ENCODE measurements at places on chromosomes 13 and 19. TPM values are rescaled to one million over a fixed set of nuclear protein-coding genes. Genes with fewer than 3 reads are reported as not detected.

DNA sequence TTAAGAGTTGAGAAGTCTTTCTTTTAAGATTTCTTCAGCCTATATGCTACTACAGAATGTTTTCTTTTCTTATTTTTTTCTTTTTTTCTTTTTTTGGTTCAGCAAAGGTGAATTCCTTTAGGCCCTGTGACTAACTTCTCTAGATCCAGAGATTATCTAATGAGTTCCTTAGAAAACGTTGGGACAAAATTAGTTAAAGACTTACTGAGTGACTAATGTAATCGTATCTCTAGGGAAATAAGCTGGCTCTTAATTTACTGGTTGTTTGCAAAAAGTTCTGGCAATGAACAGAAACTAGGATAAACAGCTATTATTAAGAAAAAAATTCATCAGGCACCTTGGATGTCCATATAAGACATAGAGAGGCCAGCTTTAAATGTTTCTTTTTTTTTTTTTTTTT is 30.7 kb upstream of the CSNK1A1L start:
- DNase-seq, result no peak

DNA sequence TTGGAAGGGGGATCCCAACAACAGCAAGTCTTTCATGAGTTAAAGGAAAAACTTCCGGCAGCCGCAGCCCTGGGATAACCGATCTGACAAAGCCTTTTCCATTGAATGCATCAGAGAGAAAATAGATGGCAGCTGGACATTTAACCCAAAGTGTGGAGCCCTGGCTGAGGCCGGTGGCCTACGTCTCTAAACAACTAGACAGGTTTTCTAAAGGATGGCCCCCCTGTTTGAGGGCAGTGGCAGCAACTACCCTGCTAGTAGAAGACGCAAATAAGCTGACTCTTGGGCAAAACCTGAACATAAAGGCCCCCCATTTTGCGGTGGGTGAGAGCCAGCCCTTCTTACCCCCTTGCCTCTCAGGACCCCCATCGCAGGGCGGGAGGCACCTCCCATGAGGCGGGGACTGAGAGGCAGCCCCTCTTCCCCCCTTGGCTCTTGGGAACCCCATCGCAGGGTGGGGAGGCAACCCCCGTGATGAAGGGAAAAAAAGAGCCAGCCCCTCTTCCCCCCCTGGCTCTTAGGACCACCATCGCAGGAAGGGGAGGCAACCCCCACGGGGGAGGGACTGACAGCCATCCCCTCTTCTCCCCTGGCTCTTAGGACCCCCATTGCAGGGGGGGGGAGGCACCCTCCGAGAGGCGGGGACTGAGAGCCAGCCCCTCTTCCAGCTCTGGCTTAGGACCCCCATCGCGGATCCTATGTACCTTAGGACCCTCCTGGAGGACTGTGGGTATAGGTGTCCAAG is 2422.9 kb upstream of the PCDH20 start:
- no peak for DNase-seq

GRCh38 chr19:18397242-18398202 is at the start of gene LRRC25:
LRRC25 (minus strand) TSS chr19:18397622; CDS start chr19:18396963, 659 bp downstream.
- no peak for DNase-seq

- no peak for DNase-seq
Observed at GRCh38 chr19:33357556-33357955, 16.0 kb upstream of the CEBPG start.

DNA sequence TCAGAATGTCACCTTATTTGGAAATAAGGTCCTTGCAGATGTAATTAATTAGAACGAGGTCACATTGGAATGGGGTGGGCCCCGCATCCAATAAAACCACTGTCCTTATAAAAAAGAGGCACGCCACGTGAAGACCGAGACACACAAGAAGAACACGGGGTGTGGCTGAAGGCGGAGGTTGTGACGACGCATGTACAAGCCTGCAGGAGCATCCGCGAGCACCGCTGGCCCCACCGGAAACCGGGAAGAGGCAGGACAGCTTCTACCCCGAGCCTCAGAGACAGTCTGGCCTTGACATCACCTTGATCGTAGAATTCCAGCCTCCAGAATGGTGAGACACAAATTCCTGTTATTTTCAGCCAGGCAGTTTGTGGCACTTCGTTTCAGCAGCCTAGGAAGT is 177.9 kb downstream of the COL4A1 start:
- no peak for DNase-seq

Gene OR7A5
- not detected for total RNA-seq

Gene GNG7
- total RNA-seq, result 1.3 TPM

Gene IL12RB1
- total RNA-seq, result 20.4 TPM

Gene WASF3
- 0.17 TPM for total RNA-seq

Data from activated T-cell treated with anti-CD3 and anti-CD28 coated beads, Interleukin-2, amount 50 U/mL, for 72 hours (primary cell).